ENCODE measurements at places on chromosomes 1 and 21.
A peak's percentile ranks its signal among the peaks of the same experiment; 100 is the strongest.

DNA sequence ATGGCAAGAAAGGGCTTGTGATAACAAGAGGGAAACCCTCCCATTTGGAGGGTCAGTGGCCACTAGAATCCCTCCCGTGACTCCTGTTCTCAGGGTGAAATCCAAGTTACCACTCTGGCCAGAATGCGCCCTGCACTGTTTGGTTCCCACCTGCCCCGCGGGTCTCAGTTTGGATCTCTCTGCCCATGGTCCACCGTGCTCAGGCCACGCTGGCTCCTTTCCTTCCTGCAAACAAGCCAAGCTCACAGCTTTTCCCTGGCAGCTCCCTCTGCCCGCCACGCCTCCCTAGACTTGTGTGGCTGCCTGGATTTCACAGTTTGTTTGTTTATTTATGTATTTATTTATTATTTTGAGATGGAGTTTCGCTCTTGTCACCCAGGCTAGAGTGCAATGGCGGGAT, 179.5 kb upstream of the VAMP3 start:
- DNase-seq = no peak

GRCh38 chr21:44377922-44378645, 24.7 kb downstream of the TRPM2 start:
- DNase-seq = no peak

GRCh38 chr1:215473943-215474342, 93.2 kb upstream of the KCTD3 start:
- no peak for DNase-seq

DNA sequence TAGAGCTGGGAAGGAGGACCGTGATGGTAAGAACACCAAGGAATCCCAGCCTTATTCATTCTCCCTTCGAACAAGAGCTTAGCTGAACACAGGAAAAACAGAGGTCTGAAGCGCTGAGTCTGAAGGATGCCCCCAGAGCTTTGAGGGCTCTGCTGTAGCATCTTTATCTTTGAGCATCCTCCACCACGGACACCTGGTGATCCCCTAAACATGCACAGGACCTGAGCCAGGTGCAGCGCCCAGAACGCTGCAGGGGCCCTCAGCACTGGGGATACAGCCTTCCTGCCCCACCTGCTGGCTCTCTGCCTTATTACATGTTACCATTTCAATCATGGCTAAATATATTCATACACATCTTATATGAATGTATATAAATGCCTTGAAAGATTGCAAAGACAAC, 7.7 kb upstream of the GPATCH4 start:
- peak; percentile 45 for DNase-seq

GRCh38 chr1:81349194-81349965, 451.4 kb upstream of the ADGRL2 start:
- no peak for DNase-seq

DNA sequence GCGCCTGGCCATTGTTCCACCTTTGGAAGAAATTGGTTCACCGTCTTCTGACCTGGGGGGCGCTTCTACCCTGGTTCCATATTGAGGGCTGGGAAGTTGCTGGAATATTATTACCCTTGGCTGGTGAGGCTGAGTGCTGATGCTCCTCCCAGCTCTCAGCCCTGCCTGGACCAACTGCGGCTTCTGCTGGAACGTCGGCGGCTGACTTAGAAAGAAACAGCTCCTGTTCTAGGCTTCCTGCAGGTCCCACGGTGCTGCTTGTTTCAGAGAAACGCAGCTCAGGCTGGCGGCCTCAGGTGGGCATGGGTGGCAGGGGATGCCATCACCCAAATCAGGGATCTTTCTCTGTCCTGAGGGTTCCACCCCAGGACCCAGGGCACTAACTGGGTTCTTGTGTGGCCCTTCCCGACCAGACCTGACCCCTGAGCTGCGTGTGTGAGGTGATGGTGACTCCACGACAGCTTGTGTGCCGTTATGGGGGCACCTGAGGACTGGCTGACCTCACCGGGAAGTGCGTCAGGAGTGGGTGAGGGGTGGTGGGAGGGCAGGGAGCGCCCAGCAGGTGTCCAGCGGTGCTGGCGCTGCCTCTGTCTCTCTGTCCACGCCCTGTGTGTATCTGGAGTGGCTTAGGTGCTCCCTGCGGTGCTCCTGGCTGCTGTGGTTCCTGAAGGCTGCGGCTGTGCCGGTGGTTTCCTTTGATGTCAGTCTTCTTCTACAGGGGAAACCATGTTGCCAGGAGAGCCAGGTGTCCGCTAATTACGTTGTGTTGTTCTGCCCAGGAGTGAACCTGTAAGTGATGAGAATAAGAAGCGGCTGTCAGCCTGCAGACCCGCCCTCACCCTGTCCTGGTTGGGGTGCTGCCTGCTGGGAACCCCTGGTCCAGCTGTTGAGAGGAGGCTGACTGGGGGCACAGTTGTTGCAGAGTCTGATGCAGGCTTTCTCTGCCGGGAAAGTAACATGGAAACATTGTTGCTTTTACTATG, 8.9 kb downstream of the SKI start:
- no peak for DNase-seq

- DNase-seq = no peak
Measured at GRCh38 chr1:116984406-116985160, 17.0 kb upstream of the CD101 start.

DNA sequence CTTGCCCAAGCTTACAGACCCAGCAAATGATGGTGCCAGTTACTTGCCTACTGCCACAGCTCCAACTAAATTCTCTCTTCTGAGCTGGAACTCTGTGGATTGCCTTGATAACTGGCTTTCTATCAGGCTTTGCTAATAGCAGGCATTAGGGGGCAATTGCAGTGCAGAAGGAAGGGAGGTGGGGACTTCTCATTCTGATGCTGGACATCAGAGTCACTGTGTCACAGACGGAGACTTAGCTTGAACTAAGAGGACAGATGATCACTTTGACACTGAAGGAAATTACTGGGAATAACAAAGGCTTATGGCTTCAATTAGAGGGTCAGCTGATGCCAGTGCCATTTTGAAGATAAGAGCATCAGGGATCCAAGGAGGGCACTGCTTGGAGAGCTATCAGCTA, 114.5 kb downstream of the DDX20 start:
- no peak for DNase-seq

- DNase-seq = no peak
Measured at GRCh38 chr1:30702823-30703222, 20.6 kb downstream of the MATN1 start.

DNA sequence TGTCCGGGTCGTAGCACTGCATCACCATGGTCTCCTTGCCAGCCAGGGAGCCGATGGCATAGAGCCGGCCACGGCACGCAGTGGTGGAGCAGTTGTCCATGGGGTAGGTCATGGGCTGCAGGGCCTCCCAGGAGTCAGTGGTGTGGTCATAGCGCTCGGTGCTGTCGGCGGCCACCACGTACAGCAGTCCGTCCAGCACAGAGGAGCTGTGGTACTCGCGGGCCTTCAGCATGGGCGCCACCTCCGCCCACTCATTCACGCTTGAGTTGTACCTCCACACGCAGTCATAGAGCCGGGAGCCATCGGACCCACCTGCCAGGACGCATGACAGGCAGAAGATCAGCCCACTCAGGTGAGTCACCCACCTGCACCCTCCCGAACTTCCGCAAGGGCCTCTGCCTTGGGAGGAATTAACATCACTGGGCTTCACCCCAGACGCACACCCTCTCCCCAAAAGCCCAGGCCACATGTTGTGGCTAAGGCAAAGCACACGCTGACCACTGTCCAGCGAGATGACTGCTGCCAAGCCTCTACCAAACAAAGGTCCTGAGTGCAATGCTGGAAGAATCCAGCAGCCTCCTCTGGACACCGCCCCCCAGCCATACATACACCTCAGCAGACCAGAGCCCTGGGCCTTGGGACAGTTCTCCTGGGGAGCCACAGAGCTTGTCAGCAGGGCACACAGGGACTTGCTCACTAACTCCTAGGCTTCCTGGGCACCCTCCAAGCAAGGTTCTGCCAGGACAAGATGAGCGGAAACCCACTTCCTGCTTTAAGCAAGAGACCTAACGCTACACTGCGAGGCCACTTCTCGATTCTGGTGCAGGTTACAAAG, 3.3 kb downstream of the KLHL21 start:
- no peak for DNase-seq

GRCh38 chr1:205922314-205922713, 20.9 kb downstream of the SLC26A9 start:
- no peak for DNase-seq

GRCh38 chr1:3790500-3790923, 5.8 kb downstream of the LRRC47 start:
- no peak for DNase-seq

- DNase-seq = no peak
Measured at GRCh38 chr1:60747353-60747752, 335.0 kb upstream of the NFIA start.

DNA sequence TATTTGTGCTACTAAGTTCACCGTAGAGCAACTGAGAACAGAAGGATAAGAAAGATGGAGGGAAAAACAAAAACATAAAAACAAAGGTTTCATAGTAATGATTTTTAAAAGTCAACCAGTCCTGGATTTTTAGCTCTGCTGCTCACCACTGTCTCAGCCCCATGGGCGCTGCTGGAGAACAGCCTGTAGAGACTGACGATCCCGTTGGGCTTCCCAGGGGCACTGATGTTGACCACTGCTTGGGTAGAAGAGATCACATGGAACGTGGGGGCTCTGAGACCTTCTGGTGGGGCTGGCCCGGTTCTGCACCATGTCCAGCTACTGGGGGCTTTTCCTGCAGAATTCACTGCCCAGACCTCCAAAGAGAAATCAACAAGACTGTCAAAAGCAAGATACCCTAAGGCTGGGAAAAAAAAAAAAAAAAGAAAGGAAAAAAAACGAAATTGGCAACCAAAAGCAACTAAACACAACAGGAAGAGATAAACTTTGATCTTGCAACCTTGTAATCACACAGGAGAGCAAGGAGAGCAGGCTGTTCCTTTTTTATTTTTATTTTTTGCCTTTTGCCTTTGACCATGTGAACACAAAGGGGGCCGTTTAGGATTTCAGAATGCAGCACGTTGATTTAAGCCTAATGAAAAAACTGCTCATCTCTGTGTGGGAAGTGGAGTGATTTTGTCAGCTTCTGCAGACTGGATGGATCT, 83.5 kb downstream of the KCTD3 start:
- no peak for DNase-seq

DNA sequence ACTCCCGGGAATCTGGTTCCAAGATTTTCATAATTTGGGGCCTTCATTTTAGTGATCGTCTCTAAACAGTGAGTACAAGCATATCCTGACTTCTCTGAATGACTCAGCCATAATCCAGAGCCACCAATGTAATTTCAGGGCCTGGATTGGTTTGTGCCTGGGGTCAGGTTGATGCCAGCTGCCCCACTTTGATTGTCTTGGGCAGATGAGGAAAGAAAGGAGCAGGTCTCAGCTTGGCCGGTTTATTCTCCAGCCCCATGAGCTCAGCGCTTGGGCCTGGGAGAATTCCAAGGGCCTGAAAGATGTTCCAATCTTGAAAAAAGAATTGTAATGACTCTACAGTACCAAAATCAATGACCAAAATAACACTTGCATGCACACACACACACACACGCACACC, 71.2 kb upstream of the ECE1 start:
- DNase-seq = no peak

DNA sequence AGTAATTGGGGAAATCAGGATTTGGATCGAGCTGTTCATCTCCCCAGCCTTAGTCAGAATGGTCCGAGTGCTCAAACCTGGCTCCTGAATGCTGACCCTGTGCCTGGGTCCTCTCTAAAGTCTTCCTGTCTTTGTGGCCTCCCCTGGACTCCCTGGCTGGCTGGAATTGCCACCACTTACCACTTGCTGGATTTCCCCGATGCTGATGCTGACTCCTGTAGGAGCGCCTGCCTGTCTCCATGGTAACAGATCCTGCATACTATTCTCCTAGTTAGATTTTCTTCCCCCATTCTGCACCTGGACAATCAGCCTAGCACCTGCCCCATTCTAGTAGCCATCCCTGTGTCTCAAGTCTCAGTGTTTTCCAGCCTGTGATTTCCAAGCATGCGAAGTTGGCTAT, 382.2 kb upstream of the ESRRG start:
- DNase-seq = no peak

- DNase-seq = no peak
Measured at GRCh38 chr21:39029086-39029755, 154.0 kb downstream of the PSMG1 start.

DNA sequence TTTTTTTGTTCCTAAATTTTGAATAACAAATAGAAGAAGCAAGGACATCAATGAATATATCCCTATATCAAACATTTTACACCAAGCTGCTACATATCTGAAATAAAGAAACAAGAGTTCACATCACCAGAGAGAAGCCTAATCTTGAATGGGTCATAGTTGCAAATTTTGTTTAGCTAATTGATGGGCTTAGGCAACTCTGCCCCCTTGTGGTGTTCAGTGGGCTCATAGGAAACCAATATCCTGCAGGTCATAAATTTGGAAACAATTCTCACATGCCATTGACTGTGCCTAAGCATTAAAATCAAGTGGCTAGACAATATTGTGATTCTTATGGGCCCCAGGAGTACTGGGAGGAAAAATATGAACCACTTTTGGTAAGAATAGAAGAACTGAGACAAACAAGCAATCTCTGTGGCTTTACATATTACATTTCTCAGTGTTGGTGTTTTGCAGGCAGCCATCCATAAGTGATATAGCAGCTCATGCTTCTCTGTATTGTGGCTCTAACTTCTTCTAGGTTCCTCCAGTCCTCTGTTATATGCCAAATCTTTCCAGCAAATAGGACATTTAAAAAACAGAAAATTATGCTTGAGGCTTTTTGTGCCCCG, 1262.8 kb upstream of the PRMT6 start:
- DNase-seq = no peak

- no peak for DNase-seq
Measured at GRCh38 chr1:105359457-105359856, 1609.8 kb downstream of the AMY1C start.

- DNase-seq = no peak
Measured at GRCh38 chr1:16938351-16939321, 16.9 kb downstream of the CROCC start.

GRCh38 chr1:17539477-17540254, at the start of gene ARHGEF10L:
Gene ARHGEF10L, plus strand, starts transcription at chr1:17539698. Its CDS starts 40,898 bp downstream, at chr1:17580596.
- DNase-seq = no peak

DNA sequence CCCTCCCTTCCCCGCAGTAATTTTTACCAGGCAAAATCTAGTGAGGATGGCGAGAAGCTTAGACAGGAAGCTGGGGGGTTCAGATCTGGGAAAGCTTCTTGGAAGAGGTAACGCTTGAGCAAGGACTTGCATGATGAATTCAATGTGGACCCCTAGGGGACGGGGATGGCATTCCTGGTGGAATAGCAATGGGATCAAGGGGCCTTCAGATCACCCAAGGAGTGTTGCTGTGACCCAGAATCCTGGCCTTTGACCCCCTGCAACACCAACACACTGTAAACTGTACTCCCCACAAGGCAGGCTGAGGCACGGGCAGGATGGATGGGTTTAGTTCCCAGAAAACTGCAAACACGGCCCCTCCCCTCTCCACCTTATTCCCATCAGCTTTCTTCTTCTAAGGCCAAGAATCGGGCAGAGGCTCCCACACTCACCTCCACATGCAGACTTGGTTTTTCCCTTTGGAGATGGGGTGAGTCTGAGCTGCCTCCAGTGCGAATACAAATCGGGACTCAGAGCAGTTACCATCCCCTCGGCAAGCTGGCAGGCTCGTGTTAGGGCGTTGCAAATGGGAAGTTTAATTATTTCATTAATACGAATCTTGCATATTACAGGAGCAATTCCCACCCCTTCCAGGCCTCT, 20.1 kb downstream of the DISP3 start:
- no peak for DNase-seq

GRCh38 chr1:66415866-66416265, 118.1 kb upstream of the SGIP1 start:
- DNase-seq = no peak

Measured in stimulated activated CD4-positive, alpha-beta T cell treated with anti-CD3 and anti-CD28 coated beads, TNF-alpha, amount 100 ng/mL, for 24 hours (primary cell).